ENCODE measurements at places on chromosomes 5 and 9. TPM values are rescaled to one million over a fixed set of nuclear protein-coding genes. Genes with fewer than 3 reads are reported as not detected.

DNA sequence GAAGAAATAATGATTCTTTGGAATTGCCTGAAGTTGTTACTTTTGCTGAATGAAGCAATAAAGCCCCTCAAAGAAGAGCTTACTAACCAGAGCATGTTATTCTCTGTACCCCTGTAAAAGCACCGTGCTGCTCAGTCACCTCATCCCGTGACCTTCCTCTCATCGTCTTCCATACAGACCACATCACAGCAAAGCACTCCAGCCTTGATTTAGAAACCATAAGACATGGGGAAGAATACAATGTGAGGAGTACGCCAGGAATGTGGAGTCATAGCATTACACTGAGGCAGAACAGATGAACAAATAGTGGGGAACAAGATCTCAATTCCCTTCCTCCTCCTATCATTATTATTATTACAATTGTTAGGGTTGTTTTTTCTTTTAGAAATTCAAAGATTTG is 49.1 kb downstream of the ERAP1 start:
- no peak for DNase-seq

- DNase-seq: no peak
Observed at GRCh38 chr9:124369231-124369797, 45.9 kb downstream of the PSMB7 start.

GRCh38 chr9:25584611-25585010 is 93.6 kb downstream of the TUSC1 start:
- no peak for DNase-seq

DNA sequence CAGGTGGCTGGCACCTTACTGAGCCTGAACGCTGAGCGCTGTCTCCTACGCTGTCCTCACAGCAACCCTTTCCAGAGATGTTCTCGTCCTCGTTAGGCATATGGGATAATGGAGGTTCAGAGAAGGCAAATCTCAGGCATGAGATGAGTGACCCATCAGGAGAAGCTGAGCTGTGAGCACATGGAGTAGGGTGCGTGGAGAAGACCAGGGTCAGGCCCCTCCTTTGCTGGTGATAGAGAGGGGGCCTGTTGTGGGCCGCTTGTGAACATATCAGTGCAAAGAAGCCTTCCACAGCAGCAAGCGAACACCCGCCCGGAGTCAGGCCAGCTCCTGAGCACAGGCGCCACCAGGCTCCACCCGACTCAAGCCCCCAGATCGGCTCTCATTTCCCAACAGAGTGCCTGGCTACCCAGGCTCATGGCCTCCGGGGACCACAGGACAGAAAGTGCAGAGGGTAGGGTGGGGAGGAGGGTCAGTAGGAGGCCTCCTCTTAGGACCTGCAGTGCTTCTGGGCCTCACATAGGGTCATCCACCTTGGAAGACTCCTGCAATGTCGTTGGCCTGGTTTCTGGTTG is 15.0 kb upstream of the TIFAB start:
- no peak for DNase-seq

DNA sequence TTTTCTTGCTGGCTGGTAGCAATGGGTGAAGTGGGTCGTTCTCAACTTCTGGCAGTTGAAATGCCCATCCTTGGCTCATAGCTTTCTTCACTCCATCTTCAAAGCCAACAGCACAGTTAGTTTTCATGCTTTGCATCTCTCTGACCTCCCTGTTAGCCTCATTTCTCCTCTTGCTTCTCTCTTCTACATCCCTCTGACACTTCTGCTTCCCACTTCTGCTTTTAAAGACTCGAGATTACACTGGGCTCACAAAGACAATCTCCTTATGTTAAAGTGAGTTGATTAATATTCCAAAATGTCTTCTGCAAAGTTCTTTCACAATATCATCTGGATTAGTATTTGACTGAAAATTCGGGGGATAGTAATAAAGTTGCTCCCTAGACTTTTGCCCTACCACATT is 684.8 kb upstream of the CCNG1 start:
- DNase-seq: no peak

Gene ZMYND19
- total RNA-seq: 11.6 TPM

Gene GPR150
- total RNA-seq: 0.14 TPM

Gene GPR21
- 0.58 TPM for total RNA-seq

Gene TXNDC8
- total RNA-seq: not detected

Data from left ventricle myocardium inferior (tissue), 1 donor.